Stimulated activated naive CD8-positive, alpha-beta T cell treated with anti-CD3 and anti-CD28 coated beads, Interleukin-15, Interleukin-2, amounts not matched to agents 100 U/mL and 50 U/mL, for 24 hours (primary cell): ENCODE measurements at places on chromosomes 1 and 21.
A peak's percentile ranks its signal among the peaks of the same experiment; 100 is the strongest.

DNA sequence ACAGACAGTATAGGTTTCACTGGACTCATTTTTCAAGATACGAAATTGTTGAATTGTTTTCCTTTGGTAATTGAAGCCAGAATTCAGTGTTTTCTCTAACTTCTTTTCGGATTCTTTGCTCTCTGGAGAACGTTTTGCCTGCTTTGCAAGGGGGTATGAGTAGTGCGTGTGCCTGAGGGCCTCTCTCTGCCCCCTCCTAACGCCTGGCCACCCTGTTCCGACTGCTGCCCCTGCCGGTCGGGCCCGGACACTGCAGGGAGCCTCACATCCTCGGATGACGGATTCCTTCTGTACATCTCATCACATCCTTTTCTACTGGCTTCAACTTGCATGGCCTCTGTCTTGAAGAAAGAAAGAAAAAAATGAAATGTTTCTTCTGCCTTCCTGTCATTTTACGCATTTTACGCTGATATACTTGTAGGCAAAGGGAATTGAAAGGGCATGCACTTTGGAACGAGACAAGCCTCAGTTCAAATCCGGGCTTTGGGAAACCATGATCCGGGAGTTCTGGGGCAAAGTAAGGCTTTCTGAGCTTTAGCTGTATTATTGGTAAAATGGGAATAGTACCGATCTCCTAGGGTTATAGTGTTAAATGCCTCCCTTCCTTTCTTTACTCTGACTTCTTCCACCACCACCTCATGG, 65.1 kb downstream of the DISC1 start:
- DNase-seq = no peak

DNA sequence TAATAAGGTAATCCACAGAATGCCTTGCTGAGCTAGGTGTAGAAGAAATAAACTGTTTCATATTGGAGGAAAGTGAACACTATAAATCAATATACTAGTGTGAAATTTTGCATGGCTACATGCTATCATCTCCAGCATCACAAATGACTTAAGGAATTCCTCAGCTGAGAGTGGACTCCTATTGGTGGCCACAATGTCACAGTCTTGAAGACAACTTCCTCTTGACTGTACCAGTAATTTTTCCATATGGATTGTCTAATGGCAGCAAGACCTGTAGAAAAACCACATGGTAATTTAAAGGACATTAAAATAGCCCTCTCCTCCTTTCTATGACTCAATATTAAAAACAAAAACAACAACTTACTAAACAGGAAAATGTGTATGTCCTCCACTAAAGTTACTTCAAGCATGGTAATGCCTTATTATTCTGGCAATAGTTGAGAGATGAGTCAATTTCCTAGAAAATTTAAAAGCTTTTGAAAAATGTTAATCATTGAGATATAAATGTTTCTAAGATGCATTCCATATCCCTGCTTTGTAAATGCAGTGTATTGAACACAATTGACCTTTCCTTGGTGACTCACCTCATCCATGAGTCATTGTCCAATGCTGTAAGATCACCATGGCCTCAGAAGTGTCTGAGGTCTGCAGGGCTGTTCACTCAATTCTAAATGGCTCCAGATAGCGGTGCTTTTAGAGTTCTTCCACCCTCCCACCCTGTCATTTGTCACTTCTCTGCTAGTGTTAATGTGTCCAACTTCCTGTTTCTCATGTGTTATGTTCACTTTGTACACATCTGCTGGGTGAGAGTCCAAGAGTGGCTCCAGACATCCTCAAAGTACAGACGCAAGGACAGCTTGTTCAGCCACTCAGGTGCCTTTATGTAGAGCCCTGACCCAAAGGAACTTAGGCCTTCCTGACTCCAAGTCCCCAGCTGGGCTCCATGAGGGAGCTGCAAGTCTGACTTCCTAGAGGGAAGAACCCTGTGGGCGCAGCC, 32.8 kb upstream of the DNASE2B start:
- DNase-seq = peak; percentile 43

DNA sequence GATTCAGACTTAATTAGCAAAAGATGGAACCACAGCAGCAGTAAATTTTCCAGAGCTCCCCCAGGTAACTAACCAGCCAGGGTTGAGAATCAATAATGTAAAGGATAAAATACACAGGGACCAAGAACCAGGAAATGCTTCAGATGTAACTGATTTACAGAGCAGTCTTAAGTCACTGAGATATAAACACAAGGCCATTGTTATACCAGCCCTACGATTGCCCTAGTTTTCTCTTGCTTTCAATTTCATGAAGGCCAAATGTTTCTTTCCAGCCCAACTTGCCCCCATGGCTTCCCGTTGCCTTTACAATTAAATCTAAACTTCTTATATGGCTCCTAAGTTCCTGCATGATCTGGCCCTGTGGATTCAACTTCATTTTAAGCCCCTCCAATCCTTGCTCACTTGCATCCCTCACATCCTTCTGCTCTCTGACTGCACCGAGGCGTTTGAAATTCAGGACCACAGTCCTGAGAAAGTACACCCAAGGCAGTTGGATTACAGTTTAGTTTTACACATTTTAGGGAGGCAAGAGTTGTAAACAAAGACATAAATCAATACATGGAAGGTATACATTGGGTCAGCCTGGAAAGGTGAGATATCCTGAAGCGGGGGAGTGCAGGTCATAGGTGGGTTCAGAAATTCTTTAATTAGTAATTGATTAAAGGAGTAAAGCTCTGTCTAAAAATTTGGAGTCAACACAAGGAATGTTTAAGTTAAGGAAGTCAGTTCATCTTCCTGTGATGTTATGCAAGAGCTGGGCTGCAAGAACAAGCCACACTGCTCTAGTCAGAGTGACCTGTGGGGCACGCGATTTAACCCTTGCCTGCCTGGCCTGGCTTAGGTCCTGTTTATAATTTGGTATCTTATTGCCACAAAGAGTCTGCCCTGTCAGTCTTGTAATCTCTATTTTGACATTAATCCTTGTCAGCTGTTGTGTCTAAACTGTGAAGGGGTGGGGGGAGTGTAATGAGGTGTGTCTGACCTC, 69.9 kb upstream of the COG2 start:
- DNase-seq = no peak

DNA sequence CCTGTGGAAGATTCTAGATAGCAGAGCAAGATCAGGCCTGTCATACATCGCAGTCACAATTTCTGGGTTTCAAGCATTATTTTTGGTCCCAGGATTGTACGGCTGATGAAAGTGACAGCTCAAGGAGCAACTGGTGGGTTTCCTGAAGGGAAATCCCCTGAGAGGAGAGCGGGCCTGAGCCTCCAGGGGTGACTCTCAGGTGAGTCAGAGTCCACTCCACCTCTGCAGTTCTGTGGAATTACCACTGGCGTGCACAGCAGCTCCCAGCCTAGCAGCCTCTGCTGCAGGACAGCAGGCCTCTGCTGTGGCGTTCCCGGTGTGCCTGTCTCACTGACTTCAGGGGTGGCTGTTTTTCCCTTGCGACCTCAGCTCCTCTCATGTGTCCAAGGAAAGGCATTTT, 24.4 kb downstream of the SLC66A1 start:
- DNase-seq = peak; percentile 69

GRCh38 chr1:5751833-5752745, 240.1 kb downstream of the NPHP4 start:
- no peak for DNase-seq

DNA sequence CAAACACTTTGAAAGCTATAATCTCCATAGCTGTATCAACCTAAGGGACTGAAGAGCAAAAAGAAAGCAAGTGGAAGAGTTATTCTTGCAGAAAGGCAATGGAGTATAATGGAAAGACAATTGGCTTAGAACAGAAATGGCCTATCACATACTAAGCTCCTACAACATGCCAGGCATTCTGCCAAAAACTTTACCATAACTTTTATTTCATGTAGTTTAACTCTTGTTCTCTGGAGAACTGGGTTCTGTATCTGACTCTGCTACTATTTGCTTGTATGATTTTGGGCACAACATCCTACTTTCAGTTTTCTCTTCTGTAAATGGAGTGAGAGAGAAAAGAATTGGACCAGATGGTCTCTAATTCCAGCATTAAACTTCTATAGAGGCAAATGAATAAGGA, 449.1 kb downstream of the GPATCH2 start:
- DNase-seq = no peak

GRCh38 chr1:59396387-59396786, 99.5 kb downstream of the FGGY start:
- no peak for DNase-seq

- no peak for DNase-seq
Observed at GRCh38 chr1:78060857-78061563, 15.2 kb downstream of the GIPC2 start.

DNA sequence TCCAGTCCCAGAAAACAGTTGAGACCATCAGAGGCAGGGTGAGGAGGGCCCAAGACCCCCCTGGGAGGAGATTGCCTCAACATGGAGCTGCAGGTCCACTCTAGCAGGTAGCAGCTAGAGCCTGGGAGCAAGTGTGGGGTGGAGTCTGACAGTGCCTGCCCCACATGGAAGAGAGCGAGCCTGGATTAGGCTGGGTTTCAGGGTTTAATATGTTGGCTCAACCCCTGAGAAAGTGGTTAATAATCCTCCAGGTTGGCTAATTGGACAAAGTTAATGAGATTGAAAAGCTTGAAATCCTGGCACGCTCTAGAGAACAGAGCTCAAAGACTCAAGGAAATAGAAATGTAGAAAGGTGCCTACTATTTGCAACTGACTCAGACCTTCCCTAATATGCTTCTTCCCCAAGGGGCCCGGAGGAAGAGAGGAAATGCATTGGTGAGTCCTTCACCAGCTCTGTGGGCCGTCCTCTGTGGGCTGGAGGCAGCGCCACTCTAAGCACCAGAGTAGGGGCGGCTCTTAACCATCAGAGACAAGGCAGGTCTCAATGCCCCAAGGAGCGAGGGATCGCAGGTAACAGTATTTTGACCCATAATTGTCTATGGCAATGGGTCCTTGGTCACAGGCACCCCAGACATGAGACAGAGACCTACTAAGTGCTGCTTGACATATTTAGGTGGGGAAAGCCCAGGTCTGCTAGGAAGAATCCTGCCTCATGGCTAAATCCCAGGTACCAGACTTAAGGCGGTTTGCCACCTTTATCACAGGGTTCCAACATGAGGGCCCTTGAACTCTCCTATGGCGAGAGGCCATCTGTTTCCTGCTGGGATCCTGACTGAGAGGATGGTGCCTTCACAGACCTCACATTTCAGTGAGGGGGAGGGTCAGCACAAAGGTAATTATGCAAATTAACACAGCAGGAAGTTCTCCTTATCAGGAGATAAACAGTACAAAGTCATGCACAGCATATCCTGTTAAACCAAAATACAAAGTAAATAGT, 33.8 kb downstream of the RSPH1 start:
- DNase-seq = no peak

DNA sequence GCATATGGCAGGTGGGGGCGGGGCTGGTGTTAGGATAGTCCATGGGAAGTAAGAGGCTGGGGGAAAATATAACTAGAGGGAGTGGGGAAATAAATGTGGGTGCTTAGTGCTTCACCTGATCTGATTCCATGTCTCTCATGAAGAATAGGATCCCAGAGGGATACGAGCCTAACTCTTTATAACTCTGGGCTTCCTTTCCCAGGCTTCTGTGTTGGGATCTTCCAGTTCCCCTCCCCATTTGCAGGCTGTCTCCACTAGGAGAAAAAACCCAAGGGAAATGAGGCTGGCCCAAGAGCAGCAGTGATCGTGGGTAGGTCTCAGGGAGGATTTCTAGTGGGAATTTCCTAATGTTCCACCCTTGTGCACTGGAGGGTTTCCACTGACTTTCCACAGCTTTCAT, 1.6 kb downstream of the KCNJ9 start:
- no peak for DNase-seq

GRCh38 chr1:10973956-10974881, 38.2 kb upstream of the TARDBP start:
- no peak for DNase-seq

DNA sequence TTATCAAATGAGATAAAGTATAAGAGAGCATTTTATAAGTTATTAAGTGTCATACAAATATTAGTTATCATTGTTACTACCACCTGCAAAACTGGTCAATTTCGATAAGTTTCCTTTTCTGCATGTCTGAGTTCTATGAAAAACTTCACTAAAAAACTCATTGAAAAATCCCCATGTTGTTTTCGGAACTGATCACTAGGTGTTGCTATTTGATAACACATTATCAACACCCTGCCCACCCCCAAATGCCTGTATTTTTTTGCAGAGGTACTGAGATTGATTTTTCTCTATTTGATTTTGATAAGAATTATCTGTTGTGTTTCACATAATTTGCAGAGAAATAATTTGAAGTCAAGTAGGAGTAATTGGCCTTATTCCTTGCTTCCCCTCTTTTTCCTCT, 22.1 kb upstream of the DISP1 start:
- no peak for DNase-seq

- no peak for DNase-seq
Observed at GRCh38 chr21:14058566-14058965, 152.2 kb downstream of the LIPI start.

DNA sequence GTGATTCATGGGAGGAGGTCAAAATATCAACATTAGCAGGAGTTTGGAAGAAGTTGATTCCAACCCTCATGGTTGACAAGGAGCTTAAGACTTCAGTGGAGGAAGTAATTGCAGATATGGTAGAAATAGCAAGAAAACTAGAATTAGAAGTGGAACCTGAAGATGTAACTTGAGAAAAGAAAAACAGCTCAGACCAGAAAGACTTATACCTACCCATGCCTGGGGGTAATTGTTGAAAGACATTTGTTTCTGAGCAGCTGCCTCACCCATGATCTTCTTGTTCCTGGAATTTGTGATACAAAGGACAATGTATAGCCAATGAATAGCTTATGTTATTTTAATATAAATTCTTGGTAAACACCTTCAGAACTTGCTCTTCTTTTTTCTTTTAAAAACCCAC, 128.6 kb downstream of the LRIG2 start:
- DNase-seq = no peak

- no peak for DNase-seq
Observed at GRCh38 chr1:83693427-83694126, 305.4 kb downstream of the TTLL7 start.

GRCh38 chr1:228867108-228867950, 132.1 kb downstream of the RHOU start:
- DNase-seq = no peak

DNA sequence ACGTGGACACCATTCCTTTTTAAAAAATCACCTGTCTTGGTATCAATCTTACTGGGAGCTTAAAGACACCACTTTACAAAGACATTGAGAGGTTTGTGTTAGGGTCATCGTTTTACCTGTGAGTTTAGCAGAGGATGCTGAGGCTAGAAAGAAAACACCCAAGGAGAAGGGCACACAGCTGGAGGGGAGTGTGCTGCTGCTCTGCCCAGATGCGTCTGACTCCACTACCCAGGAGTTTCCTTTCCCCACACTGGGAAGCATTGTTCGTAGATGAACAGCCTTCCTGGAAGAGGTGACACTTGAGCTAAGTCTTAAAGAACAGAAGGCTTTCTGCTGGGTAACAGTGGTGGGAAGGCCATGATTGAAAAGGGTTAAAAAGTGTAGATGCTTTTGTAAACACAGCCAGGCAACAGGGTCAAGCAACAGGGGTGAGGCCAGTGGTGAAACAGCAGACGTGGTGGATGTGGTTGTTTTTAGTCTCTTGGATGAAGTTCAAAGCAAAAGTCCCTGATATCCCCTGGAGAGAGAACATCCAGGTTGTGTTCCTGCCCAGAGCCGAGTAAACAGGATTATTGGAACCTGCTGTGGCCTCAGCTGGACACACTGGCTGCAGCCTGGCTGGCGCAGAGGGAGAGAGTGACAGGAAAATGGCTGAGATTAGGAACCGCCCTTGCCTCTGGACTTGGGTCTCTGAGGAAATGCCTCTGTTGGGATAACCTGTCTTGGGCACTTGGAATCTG, 198.6 kb upstream of the JUN start:
- no peak for DNase-seq

- DNase-seq = no peak
Observed at GRCh38 chr1:85295006-85295431, 18.6 kb upstream of the BCL10 start.
